Activated CD8-positive, alpha-beta memory T cell treated with anti-CD3 and anti-CD28 coated beads, Interleukin-2, amount 10 ng/mL, durations not matched to agents 7 days and 5 days (primary cell): ENCODE measurements at places on chromosomes 5 and 9. TPM values are rescaled to one million over a fixed set of nuclear protein-coding genes. Genes with fewer than 3 reads are reported as not detected.

Gene SV2C
- total RNA-seq = 0.26 TPM

Gene PLPPR1
- total RNA-seq = not detected

GRCh38 chr5:43215073-43215631 is 23.1 kb downstream of the NIM1K start:
- no peak for DNase-seq

- no peak for DNase-seq
These were observed 36.4 kb upstream of the F2RL1 start for GRCh38 chr5:76782444-76782843.

GRCh38 chr5:124477062-124477461 is 269.4 kb downstream of the ZNF608 start:
- DNase-seq = no peak

Gene IDNK
- total RNA-seq = 9.1 TPM

DNA sequence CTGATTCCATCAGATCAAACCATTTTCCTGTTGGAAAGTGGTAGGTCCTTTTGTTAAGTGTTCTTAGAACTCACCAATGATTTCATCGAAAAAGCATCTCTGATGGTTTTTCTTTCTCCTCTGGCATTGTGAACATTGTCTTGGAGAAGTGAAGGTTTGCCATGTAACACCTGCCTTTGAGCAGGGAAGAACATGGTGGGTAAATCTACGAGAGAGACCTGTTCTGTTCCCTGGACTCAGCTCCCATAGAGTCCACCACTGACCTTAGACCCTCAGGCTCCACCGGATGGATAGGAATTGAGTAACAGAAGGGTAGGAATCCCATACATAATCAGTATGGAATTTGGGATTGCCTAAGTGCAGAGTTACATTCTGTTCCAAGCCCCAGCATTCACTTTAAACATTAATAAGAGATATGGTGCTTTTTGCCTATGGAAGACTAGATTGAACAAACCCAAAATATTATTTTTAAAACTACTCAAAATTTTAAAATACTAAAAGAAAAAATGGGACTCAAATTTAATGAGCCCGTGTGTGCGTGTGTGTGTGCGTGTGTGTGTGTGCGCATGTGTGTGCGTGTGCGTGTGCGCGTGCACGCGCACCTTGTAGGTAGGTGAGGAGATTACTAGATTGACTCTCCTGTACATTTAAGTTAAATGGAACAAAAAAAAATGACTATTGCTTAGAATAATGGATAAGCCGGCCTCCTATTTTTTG is 92.0 kb downstream of the C9orf152 start:
- no peak for DNase-seq

DNA sequence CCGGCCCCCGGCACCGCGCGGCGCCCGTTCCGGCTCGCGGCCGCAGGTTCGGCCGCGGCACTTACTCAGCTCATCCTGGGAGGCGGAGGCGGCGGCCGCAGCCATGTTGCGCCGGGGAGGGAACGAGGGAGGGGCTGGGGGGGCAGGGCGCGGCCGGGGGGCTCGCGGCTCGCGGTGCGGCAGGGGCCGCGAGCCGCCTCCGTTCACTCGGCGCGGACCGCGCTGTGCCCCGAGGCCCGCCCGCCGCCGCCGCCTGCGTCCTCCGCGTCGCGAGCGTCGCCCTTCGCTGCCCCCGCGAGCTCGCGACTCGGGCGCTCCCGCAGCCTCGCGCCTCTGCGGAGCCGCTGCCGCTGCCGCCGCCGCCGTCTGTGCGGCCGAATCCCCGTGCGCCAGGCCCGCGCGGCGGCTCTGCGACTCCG is 735 bp downstream of the ECPAS start:
- no peak for DNase-seq

DNA sequence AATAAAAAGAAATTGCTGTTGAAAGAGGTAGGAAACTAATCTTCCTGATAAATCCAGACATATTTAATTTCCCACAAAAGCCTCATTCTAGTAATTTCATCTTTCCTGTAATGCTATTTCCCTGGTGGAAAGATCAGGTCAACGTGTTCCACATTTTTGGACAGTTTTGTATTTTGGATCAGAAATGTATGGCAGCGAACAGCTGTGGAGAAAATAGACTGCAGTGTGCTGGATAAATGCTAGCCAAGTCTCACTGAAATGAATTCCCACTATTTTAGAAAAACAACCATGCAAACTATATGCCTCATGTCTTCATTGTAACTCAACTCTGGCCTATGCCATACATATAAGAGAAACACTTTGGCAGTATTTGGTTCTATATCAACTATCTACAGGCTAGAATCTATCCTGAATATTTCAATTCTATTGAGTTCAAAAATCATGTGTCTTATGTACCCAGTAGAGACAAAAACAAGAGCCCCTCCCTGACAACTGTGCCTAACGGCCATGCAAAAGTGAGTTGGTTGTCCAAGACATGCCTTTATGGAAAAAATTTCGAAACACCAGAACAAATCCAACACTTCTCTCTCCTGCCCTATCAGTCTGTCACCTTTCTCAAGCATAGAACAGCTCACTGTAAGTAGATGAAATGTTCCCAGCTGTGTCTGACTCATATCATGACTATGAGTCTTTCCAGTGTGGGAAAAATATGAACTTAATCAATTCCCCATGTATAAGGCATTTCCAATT is 191.3 kb upstream of the NREP start:
- no peak for DNase-seq

Gene VAV2
- 5.1 TPM for total RNA-seq

GRCh38 chr5:7794311-7794710 is 56.6 kb downstream of the CFAP90 start:
- no peak for DNase-seq

DNA sequence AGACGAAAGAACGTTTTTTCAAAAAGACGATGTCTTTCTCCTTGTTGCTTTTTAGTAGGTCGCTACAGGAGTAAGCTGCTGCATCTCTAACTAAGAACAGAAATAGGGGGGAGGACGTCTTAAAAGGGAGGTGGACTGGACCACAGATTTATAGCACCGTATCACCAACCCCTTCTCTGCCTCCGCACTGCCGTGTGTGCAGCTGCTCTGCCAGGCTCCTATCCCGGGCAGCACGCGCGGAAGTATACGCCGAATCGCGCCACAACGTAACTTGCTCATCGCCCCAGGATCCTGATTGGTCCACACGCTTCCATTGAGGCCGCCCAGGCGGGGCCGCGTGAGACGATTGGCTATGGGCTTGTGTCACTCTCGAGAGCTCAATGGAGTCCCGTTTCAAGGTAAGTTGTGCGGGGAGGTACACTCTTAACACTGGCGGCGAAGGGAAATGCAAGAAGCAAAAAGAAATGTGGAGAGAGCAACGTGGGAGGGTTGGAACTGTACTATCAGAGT is at the start of gene ELAVL2:
Gene ELAVL2, minus strand, starts transcription at position 121 of the 510 bp plus-strand sequence. CDS start 64,006 bp downstream, outside the sequence.
- DNase-seq = peak; percentile 45

- no peak for DNase-seq
These were observed 107.4 kb downstream of the TUSC1 start for GRCh38 chr9:25570802-25571201.

- DNase-seq = no peak
These were observed 263.5 kb downstream of the ARHGAP26 start for GRCh38 chr5:143033535-143034250.

Gene LOX
- total RNA-seq = not detected

GRCh38 chr5:1066676-1067075 is 45.2 kb downstream of the SLC12A7 start:
- DNase-seq = no peak

- peak; percentile 84 for DNase-seq
These were observed 52.6 kb downstream of the TENT4A start for GRCh38 chr5:6765612-6766525.

GRCh38 chr5:166716856-166717492 is 1574.5 kb upstream of the WWC1 start:
- no peak for DNase-seq

- DNase-seq = peak; percentile 68
These were observed 107.9 kb upstream of the LARP1 start for GRCh38 chr5:154647114-154647760.

GRCh38 chr5:8700671-8701070 is 831.7 kb downstream of the MTRR start:
- DNase-seq = no peak

DNA sequence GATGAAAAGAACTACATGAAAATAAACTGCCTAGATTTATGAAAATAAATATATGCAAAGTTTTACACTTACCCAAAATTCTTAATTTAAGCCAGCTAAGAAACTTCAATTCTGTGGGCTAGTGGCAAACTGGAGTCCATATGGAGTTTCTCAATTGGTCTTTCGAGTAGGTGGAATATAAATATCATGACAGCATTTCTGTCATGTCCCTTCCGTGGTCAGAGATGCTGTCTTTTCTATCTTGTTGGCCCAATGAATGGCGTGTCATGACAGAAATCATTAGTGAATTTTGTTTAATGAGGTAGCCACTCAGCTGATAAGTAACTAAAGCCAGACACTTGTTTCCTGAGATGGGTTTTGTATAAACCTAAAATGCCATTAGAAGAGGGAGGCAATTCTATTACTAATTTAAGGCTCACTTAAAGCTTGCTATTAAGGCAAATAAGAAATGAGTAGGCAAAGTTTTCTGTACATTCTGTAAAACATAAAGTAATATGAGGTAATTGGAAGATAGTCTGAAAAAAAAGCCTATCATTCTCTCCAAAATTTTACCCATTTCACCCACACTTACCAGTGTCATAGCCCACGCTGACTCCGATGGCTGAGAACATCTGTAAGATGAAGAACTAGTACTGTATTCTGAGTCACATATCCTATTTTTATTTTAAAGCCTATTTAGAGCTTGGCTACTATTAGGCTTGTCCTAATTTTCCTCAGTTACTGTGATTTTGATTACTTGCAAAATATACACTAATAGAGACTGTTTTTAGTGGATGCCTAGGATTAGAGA is 419.3 kb upstream of the MEF2C start:
- DNase-seq = no peak

- no peak for DNase-seq
These were observed 1009.4 kb downstream of the TLE1 start for GRCh38 chr9:80679916-80680315.

- DNase-seq = no peak
These were observed 35.8 kb upstream of the OR13F1 start for GRCh38 chr9:104468261-104468660.

Gene GFI1B
- not detected for total RNA-seq

- DNase-seq = no peak
These were observed 90.7 kb downstream of the STK10 start for GRCh38 chr5:172097356-172097755.

GRCh38 chr9:18056993-18057369 is 417.0 kb upstream of the ADAMTSL1 start:
- no peak for DNase-seq

Gene ANXA1
- 135 TPM for total RNA-seq

DNA sequence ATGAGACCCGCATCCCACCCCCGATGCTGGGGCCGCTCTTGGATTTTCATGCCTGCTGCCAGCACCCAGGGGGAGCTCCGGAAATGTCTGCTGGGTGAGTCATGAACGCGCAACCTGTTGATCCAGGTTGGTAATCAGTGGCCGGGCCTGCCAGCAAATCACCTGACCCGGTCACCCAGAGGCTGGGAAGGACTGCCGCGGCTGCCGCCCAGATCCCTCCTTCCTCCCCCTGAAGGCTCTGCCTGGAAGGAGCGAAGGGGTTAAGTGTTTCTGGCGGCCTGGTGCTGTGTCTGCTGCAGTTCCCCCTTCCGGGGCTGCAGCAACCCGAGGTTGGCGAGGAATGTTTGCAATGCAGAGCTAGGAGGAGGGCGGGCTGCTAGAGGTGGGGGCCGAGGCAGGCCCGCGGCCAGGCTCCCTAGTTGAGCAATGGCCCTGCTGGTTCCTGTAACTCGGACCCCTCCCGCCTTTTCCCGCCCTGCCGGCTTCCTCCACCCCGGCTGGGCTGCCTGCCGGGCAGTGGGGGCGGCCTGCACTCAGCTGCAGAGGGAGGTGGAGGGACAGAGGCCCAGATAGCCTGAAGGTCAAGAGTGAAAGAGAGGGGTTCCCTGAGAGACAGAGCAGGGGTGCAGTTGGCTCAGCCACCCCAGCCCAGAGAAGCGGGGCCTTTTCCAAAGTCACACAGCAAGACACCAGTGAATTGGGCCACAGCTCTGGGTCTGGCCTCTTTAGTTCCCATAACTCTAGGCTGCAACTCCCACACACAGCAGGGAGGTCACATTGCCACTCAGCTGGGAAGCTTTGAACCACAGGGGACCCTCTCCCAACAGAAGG is 156.3 kb upstream of the IER5L start:
- no peak for DNase-seq

Gene KCNMB1
- not detected for total RNA-seq

DNA sequence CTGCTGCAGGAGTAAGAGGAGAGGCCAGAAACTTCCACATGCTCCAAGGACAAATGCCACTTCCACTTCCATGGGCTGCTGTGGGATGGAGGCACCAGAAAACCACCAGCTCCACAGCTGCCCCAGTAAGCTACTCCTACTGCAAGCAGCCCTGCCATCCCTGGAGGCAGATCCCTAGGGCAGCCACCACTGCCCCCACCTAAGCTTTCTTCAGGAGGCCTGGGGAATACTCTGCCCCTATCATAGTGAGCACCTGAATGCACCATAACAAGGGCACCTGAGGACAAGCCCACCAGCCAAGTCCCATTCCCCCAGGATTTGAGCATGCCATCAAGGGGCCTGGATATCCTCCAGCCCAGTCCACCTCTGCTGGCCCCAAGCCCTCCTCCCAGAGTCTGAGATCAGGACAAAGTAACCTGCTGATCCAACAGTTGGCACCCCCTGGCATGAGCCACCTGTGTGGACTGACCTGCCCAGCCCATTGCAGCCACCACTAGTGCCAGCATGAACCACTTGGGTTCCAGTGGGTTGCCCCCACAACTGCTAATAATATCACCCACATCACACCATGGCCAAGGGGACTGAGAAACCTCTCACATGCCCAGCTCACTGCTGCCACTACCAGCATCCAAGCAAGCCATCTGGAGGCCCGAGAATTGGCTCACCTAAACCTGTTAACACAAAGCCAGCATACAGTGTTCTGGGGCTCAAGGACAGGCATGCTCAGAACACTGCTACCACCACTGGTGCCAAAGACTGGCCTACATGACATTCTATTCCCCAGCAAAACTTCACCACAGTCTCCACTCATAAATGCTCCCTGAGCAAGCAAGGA is 480.1 kb downstream of the CDH12 start:
- no peak for DNase-seq

- DNase-seq = no peak
These were observed 284.2 kb downstream of the NSG2 start for GRCh38 chr5:174329738-174330137.
